NCI-H187 (cell line): ENCODE measurements at places on chromosomes 7 and 10.

DNA sequence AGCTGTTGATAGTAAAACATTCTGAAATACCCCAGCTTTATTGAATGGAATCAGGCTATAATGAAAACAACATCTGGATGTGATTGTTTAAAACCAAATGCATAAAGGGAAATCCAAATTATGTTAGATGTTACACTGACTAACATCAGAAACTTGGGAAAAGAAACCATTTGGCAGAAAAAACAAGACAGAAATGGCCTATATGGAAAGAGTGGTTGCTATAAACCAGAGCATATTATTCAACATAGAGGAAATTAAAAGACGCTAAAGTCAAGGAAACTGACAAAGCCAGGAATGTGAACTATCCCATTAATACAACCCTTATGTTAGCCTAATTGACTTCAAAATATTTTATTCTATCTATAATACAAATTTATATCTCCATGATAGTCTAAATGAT, 53.0 kb upstream of the CABCOCO1 start:
- DNase-seq, result no peak

DNA sequence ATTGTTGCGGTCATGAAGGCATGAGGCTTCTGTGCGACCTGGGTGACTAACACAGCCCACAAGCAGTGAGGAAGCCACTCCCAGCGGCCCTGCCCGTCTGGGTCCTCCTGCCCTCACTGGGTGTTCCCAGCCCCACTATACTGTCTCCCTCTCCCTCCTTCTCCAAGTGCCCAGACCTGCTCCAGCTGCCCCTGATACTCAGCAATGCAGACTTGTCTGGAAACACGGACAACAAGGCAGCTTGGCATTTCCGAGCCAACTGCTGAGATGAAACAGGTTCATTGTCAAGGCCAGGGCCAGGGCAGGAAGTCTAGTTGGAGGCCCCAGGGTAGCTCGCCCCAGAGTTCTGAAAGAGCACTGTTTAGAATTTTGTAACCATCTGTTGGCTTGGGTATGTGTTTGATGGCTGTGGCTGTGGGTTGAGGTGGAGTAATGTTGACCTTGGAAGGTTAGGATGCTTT, 95.7 kb downstream of the RBM20 start:
- DNase-seq, result no peak

DNA sequence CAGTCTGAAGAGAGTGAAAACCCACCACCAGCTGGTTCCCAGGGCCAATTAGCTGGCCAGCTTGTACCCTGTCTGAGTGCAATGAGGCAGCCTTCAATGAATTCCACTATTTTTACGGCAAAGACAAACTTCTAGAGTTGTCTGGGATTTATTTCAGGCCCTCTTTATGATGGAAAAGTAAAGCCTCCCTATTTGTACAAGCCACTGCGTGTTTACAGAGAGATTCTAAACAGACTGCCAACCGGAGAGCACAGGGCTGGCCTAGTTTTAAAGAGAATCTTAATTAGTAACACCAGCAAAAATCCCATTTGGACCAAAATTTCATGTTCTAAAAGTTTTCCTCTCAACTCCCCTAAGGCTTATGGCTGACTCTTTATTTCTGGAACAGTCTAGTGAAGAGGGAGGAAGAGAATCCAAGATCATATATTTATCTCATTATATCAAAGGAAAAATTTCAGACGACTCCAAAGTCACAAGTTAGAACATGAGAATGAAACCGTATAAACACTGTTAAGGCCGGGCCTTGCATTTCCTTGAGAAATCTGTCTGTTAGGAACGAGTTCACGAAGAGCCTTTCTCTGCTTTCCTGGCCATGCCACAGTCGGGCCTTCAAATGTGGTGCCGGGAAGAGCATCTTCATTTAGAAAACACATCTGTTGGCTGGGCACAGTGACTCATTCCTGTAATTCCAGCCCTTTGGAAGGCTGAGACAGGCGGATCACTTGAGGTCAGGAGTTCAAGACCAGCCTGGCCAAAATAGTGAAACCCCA, 724.6 kb upstream of the NRP1 start:
- no peak for DNase-seq

- no peak for DNase-seq
Measured at GRCh38 chr10:88870089-88870488, 10.0 kb upstream of the STAMBPL1 start.

DNA sequence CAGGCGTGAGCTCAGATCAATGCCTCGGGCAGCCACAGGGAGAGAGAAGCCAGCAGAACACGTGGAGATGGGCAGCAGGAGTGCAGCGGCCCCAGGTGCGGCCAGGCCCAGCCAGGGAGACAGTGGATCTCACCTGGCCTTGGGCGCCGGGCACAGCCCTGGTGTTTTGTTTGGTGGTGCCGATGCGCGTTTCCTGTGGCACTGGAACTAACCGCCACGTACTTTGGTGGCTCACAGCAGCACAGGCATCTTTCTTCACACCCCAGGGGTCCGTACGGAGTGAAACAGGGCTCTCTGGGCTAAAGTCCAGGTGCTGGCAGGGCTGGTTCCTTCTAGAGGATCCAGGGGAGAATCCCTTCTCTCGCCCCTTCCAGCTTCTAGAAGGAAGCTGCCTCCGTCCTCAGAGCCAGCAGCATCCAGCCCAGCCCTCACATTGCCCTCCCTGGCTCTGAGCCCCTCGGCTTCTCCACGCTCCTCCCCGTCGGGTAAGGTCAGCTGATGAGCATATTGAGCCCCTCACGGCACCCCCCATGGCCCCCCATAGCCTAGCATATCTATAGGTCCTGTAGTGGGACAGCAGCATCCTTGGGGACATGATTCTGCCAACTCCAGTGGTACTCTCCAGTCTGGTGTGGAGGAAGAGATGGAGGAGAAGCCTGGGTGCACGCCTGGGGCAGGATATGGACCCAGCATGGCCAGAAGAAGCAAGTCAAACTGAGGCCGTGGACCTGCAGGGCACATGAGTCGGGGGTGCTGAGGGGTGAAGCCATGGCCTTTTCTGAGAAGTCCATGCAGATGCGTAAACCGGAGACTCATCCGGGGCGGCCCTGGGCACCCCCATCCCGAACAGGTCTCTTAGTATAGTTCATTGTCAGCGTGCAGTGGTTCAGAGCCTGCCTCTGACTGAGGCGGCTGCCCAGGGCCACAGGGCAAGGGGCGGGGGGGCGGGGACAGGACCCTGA, 43.4 kb upstream of the PPP2R2D start:
- no peak for DNase-seq

GRCh38 chr10:65430979-65431378, 1494.9 kb upstream of the LRRTM3 start:
- no peak for DNase-seq

DNA sequence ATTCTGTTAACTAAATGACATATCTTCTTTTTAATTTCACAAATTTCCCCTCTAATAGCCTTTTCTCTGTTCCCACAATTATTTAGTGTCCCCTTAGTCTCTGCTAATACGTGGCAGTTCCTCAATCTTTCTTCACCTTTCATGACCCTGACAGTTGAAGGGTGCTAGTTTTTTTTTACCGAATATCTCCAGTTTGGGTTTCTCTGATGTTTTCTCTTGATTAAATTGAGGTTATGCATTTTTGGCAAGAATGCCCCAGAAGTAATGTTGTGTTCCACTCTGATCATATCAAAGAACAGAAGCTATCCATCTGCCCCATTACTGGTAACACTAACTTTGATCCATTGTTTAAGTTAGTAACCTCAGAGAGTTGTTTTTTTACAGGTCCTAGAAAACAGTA, 133.6 kb upstream of the ASAH2 start:
- DNase-seq, result no peak

GRCh38 chr7:78141522-78142281, 343.1 kb downstream of the PHTF2 start:
- no peak for DNase-seq

- peak; percentile 6 for DNase-seq
Measured at GRCh38 chr10:25226775-25227682, 52.2 kb downstream of the GPR158 start.

- peak; percentile 38 for DNase-seq
Measured at GRCh38 chr7:159197066-159197975, 52.7 kb upstream of the VIPR2 start.
